ENCODE measurements at places on chromosomes 12 and 14. TPM values are rescaled to one million over a fixed set of nuclear protein-coding genes. Genes with fewer than 3 reads are reported as not detected.

Gene RNU6-7
- not detected for total RNA-seq

Gene OAS3
- 13.0 TPM for total RNA-seq

Gene MON2
- 44.2 TPM for total RNA-seq

Gene PTCSC3
- total RNA-seq = not detected

Gene SLC38A4
- total RNA-seq = 14.4 TPM

Gene LRRIQ1
- 9.7 TPM for total RNA-seq

Gene PTGER2
- total RNA-seq = 3.0 TPM

Gene CMTM5
- not detected for total RNA-seq

Gene GDF3
- not detected for total RNA-seq

- no peak overlapping the region for H3K4me3 ChIP-seq
- no peak for DNase-seq
- H3K27me3 ChIP-seq = no peaks in the 10 kb centered on the region
- H3K36me3 ChIP-seq = no peaks in the 10 kb centered on the region
- H3K27ac ChIP-seq = no peak overlapping the region
These were observed 528.9 kb downstream of the TMEM121 start for GRCh38 chr14:106055289-106055688.

DNA sequence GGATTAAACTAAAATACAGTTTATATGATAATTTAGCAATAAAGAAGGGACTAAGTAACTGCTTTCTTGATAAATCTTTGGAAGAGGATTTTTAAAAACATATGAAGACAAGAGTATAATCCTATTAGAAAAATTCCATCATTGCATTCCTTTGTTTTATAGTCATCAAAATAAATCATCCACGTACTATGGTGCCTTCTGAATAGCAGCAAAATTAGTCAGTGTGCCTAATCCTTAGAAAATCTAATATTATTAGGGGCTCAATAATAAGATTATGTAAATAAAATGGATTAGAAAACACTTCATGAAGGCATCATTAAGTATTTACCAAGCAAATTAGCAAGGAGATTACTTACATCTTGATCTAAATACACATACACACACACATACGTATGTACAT, 102.1 kb downstream of the KCNH5 start:
- no peaks in the 10 kb centered on the region for H3K27me3 ChIP-seq
- H3K27ac ChIP-seq = no peak overlapping the region
- H3K4me1 ChIP-seq = no peaks in the 10 kb centered on the region
- DNase-seq = no peak

GRCh38 chr14:34365309-34365915, 96.6 kb downstream of the SPTSSA start:
- H3K4me1 ChIP-seq = peaks cover 17% of the 10 kb centered on the region
- H3K36me3 ChIP-seq = no peaks in the 10 kb centered on the region
- no peak overlapping the region for H3K4me3 ChIP-seq
- no peak for DNase-seq
- no peaks in the 10 kb centered on the region for H3K27me3 ChIP-seq

DNA sequence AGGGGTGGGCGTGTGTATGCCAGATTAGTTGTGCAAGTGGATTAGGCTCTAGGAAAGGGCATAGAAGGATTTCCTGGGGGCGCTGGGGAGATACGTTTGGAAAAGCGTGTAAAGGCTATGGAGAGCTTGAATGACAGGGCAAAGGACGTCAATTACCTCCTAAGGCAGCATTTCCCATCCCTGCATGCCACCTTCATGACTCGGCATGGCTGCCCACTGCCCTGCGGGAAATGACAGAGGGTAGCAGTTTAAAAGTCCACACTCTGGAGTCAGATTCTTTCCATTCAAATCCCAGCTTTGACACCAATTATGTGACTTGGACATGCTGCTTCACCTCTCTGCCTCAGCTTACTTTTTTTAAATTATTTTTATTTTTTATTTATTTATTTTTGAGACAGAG, 14.8 kb upstream of the TMEM229B start:
- no peak overlapping the region for H3K4me3 ChIP-seq
- H3K36me3 ChIP-seq = no peaks in the 10 kb centered on the region
- H3K27me3 ChIP-seq = peaks cover 6% of the 10 kb centered on the region
- no peaks in the 10 kb centered on the region for H3K4me1 ChIP-seq
- H3K27ac ChIP-seq = no peak overlapping the region
- no peak for DNase-seq

DNA sequence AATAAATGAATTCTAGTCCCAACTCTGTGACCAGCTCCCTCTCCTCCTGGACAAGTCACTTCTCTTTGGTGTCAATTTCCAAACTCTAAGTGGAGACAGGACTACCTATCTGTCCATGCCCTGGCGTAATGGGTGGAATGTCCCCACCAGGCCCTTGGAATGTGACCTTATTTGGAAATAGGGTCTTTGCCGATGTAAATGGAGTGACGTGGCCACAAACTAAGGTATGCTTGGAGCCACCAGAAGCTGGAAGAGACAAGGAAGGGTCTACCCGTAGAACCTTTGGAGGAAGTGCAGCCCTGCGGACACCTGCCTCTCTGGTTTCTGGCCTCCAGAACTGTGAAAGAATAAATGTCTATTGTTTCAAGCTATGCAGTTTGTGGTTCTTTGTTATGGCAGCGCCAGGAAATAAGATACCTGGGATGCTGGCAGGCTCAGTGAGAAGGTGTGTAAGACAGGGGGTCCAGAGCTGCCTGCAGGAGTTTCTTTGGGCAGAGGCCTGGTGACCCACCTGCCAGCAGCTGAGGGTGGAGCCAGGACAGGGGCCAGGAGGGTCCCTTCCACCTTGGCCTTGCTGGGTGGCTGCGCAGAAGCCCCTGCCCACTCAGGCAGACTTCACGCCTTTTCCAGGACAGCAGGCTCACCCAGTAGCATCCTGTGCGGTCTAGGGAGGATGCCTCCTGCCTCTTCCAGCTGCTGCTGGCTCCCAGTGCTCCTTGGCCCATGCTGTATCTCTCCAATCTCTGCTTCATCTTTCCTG, 45.8 kb downstream of the ARL6IP4 start:
- H3K36me3 ChIP-seq = no peaks in the 10 kb centered on the region
- no peak for DNase-seq
- no peak overlapping the region for H3K27ac ChIP-seq
- H3K4me1 ChIP-seq = no peaks in the 10 kb centered on the region
- no peaks in the 10 kb centered on the region for H3K27me3 ChIP-seq
- H3K4me3 ChIP-seq = no peak overlapping the region

- H3K27me3 ChIP-seq = no peaks in the 10 kb centered on the region
- H3K4me3 ChIP-seq = peak overlapping the region; percentile 97
- H3K27ac ChIP-seq = peak overlapping the region; percentile 97
These were observed 5.5 kb downstream of the MAP3K12 start for GRCh38 chr12:53493610-53494391.

GRCh38 chr12:28558250-28558649, 368.0 kb downstream of the CCDC91 start:
- no peak for DNase-seq
- H3K4me3 ChIP-seq = no peak overlapping the region
- no peaks in the 10 kb centered on the region for H3K27me3 ChIP-seq
- H3K4me1 ChIP-seq = no peaks in the 10 kb centered on the region
- no peak overlapping the region for H3K27ac ChIP-seq

Data from type B pancreatic cell (in vitro differentiated cells).